ENCODE measurements at places on chromosomes 6 and 20. TPM values are rescaled to one million over a fixed set of nuclear protein-coding genes. Genes with fewer than 3 reads are reported as not detected.

The TP53TG5 gene
- not detected for total RNA-seq

The FERMT1 gene
- 5.6 TPM for total RNA-seq

The COL21A1 gene
- 0.64 TPM for total RNA-seq

The RAMACL gene
- 2.9 TPM for total RNA-seq

The CPNE5 gene
- total RNA-seq, result 0.40 TPM

The THBS2 gene
- 39.4 TPM for total RNA-seq

The TNF gene
- total RNA-seq, result 0.31 TPM

The COL11A2 gene
- total RNA-seq, result 0.72 TPM

The SRMS gene
- not detected for total RNA-seq

The CRISP1 gene
- total RNA-seq, result not detected

The TMC2 gene
- not detected for total RNA-seq

The RBM38 gene
- total RNA-seq, result 4.8 TPM

The AKAP7 gene
- 26.7 TPM for total RNA-seq

Measured in pancreas (tissue), 10 donors.